Parietal lobe (tissue), 2 donors: ENCODE measurements at places on chromosomes 6 and 20. TPM values are rescaled to one million over a fixed set of nuclear protein-coding genes. Genes with fewer than 3 reads are reported as not detected.

Gene MOG
- total RNA-seq = 0.31 TPM

Gene NDUFAF5
- total RNA-seq = 46.6 TPM

Gene RHAG
- 0.31 TPM for total RNA-seq

Gene HLA-DQA1
- not detected for total RNA-seq

Gene MYLIP
- total RNA-seq = 45.4 TPM

Gene OTOR
- 1.9 TPM for total RNA-seq

Gene PKIG
- total RNA-seq = 23.2 TPM

Gene IPCEF1
- total RNA-seq = 32.6 TPM

Gene LRP11
- 29.1 TPM for total RNA-seq

Gene DNMT3B
- 11.9 TPM for total RNA-seq

Gene C6orf58
- total RNA-seq = 2.2 TPM

Gene POLR1H
- total RNA-seq = 13.5 TPM

Gene CD83
- 19.7 TPM for total RNA-seq

Gene ADGRB3
- total RNA-seq = 165 TPM

Gene DTNBP1
- 7.8 TPM for total RNA-seq

Gene FAM110A
- 9.1 TPM for total RNA-seq

Gene SOD2
- total RNA-seq = 28.2 TPM

Gene THBD
- 0.63 TPM for total RNA-seq

Gene TCF15
- not detected for total RNA-seq

Gene SLC16A10
- total RNA-seq = 10.3 TPM

Gene FAM83B
- 0.31 TPM for total RNA-seq

Gene SEC63
- total RNA-seq = 78.3 TPM

Gene PHF1
- 32.9 TPM for total RNA-seq

Gene TMEM200A
- total RNA-seq = 25.0 TPM

Gene CBLN4
- total RNA-seq = 2.8 TPM

Gene TFAP2A
- total RNA-seq = not detected

Gene DCDC2
- 1.3 TPM for total RNA-seq

Gene FHL5
- 0.63 TPM for total RNA-seq

Gene ALDH8A1
- 13.1 TPM for total RNA-seq

Gene TP53TG5
- total RNA-seq = 1.9 TPM

Gene DSP
- 2.5 TPM for total RNA-seq

Gene RAMACL
- 11.9 TPM for total RNA-seq

Gene HSPA12B
- 3.4 TPM for total RNA-seq
